ENCODE measurements at places on chromosomes 3 and 15. TPM values are rescaled to one million over a fixed set of nuclear protein-coding genes. Genes with fewer than 3 reads are reported as not detected.

The IGSF10 gene
- 0.53 TPM for total RNA-seq

The HIGD2B gene
- not detected for total RNA-seq

The OCA2 gene
- total RNA-seq, result 0.12 TPM

The NLGN1 gene
- total RNA-seq, result not detected

The CNTN3 gene
- total RNA-seq, result not detected

The HESX1 gene
- 0.33 TPM for total RNA-seq

The PLSCR4 gene
- 6.5 TPM for total RNA-seq

The LAMB2 gene
- total RNA-seq, result 109 TPM

The DVL3 gene
- 28.0 TPM for total RNA-seq

The BSN gene
- 0.16 TPM for total RNA-seq

The HDC gene
- not detected for total RNA-seq

The CDHR4 gene
- 0.44 TPM for total RNA-seq

The CCR3 gene
- not detected for total RNA-seq

The FEZF2 gene
- total RNA-seq, result not detected

The HHLA2 gene
- total RNA-seq, result 0.13 TPM

The GATA2 gene
- 5.0 TPM for total RNA-seq

The ROPN1 gene
- not detected for total RNA-seq

The SPRED1 gene
- 7.5 TPM for total RNA-seq

The GABRB3 gene
- total RNA-seq, result 73.4 TPM

The STRC gene
- total RNA-seq, result 0.06 TPM

The SIDT1 gene
- total RNA-seq, result 0.69 TPM

The ARL6 gene
- 5.4 TPM for total RNA-seq

The SMCO1 gene
- 0.03 TPM for total RNA-seq

Measured in A549 treated with CORT108297 at 1 μM for 4 hours (cell line).